Psoas muscle (tissue), 8 donors: ENCODE measurements at places on chromosomes 6 and 20.
A peak's percentile ranks its signal among the peaks of the same experiment; 100 is the strongest.

DNA sequence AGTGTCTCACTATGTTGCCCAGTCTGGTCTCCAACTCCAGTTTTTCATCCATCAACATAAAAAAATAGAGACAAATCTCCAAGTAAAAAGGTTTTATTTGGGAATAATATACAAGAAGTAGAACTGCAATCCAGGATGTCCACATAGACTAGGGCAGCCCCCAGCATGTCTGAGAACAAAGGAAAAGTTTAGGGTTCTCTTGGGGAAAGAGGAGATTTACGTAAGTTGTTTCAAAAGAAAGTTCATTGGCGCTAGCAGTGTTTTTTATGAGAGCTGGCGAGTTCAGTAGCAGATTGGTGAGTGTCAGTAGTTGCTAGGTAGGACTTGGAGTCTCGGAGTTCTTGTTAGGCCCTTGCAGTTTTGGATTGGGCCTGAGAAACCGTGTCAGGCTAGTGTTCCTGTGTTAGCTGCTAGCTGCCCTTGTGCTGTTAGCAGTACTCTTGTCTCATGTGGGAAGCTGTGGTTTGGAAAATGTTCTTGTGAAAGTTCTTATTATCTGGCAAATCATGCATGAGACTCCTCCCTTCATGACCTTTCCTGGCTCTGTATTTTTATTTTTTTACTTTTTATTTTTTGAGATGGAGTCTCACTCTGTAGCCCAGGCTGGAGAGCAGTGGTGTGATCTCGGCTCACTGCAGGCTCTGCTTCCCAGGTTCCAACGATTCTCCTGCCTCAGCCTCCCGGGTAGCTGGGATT lies 24.7 kb downstream of the TTLL9 start:
- H3K4me1 ChIP-seq: no peaks in the 10 kb centered on the region
- DNase-seq: peak; percentile 56
- peaks cover 3% of the 10 kb centered on the region for H3K27me3 ChIP-seq
- no peaks in the 10 kb centered on the region for H3K36me3 ChIP-seq

DNA sequence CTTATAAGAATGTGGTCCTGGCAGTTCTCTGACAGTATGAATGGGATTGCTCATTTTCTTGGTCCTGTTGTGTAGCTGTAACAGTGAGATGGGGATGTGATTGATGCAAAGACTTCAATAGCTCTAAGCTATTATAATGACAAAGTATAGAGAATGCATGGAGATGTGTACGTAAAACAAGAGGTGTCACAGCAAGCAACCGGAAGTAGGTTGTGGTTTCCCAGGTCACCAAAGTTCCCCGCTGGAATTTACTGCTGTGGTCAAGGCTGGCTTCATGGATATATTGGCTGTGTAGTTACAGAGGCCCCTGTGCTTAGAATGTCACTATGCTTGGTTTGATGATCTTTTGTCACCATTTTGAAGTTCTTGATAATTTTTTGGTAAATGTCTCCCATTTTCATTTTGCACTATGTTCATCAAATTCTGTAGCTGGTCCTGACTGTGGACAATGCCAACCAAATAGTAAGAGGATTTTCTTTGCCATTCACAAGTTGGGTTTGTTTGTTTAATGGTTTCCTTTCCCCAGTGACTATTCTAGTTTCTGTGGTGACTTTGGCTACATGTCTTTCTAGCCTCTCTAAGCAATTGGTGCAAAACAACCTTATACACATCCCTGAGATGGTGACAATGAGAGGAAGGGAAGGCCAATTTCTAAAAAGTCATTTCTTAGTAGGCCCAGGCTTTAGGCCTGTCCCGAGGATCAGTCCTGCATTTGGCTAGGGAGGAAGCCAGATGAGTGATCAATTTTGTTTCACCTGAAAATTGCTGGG lies 10.5 kb downstream of the DNAH8 start:
- H3K27me3 ChIP-seq: no peaks in the 10 kb centered on the region
- H3K27ac ChIP-seq: no peak overlapping the region
- no peaks in the 10 kb centered on the region for H3K4me1 ChIP-seq
- H3K4me3 ChIP-seq: no peak overlapping the region

- H3K27me3 ChIP-seq: no peaks in the 10 kb centered on the region
- H3K4me3 ChIP-seq: no peak overlapping the region
- H3K27ac ChIP-seq: no peak overlapping the region
- H3K36me3 ChIP-seq: no peaks in the 10 kb centered on the region
- H3K4me1 ChIP-seq: no peaks in the 10 kb centered on the region
Observed at GRCh38 chr20:59326188-59326587, 25.8 kb downstream of the EDN3 start.

DNA sequence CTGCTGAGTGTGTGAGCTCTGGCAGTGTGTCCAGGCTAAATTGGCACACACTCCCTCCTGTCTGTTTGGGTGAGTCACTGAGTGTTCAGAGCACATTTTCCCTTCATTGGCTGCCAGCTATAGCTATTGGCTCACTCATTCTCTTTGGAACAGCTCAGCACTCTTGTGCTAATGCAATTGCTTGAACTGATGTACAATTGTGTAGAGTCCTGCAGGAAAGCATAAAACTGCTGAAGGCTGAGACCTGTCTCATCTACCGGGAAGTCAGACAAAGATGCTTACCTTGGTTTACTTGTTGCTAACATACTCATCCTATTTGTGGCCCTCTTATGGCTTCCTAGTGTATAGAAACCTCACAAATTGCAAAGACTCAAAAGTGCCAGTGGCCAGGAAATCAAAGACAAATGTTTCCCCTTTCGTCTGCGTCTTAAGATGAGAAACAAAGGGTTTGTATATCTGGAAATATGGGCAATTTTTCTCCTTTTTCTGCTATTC lies 351.0 kb downstream of the BCKDHB start:
- no peaks in the 10 kb centered on the region for H3K36me3 ChIP-seq
- H3K27ac ChIP-seq: no peak overlapping the region
- no peaks in the 10 kb centered on the region for H3K27me3 ChIP-seq
- H3K4me1 ChIP-seq: no peaks in the 10 kb centered on the region

- H3K27me3 ChIP-seq: no peaks in the 10 kb centered on the region
- H3K4me1 ChIP-seq: peaks cover 4% of the 10 kb centered on the region
Observed at GRCh38 chr6:87504441-87504840, 31.7 kb downstream of the SLC35A1 start.

DNA sequence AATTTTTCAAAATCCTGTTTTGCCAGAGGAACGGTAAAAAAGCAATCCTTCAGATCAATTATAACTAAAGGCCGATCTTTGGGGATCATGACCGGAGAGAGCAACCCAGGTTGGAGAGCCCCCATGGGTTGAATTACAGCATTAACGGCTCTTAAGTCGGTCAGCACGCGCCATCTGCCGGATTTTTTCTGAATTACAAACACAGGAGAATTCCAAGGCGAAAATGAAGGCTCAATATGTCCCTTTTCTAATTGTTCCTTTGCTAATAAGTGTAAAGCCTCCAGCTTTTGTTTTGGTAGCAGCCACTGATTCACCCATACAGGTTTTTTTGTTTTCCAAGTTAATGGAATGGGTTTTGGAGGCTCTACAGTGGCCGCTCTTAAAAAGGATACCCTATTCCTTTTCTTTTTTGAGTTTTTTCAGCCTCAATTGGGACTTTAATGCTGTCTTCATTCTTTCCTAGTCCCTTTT lies 16.9 kb upstream of the PTCRA start:
- DNase-seq: no peak
- H3K4me1 ChIP-seq: no peaks in the 10 kb centered on the region
- H3K27me3 ChIP-seq: no peaks in the 10 kb centered on the region
- peak overlapping the region; percentile 13 for H3K4me3 ChIP-seq
- no peak overlapping the region for H3K27ac ChIP-seq
- no peaks in the 10 kb centered on the region for H3K36me3 ChIP-seq

GRCh38 chr6:30061858-30062458 lies 893 bp downstream of the POLR1H start:
- no peaks in the 10 kb centered on the region for H3K27me3 ChIP-seq
- peaks cover 40% of the 10 kb centered on the region for H3K4me1 ChIP-seq
- peak overlapping the region; percentile 94 for H3K4me3 ChIP-seq
- H3K27ac ChIP-seq: peak overlapping the region; percentile 87
- peaks cover 6% of the 10 kb centered on the region for H3K36me3 ChIP-seq

GRCh38 chr20:56798634-56799033 lies 169.5 kb downstream of the TFAP2C start:
- H3K27me3 ChIP-seq: no peaks in the 10 kb centered on the region
- no peak overlapping the region for H3K4me3 ChIP-seq
- H3K36me3 ChIP-seq: no peaks in the 10 kb centered on the region

GRCh38 chr6:20261685-20262084 lies 49.4 kb upstream of the MBOAT1 start:
- no peak overlapping the region for H3K4me3 ChIP-seq
- no peaks in the 10 kb centered on the region for H3K4me1 ChIP-seq
- no peaks in the 10 kb centered on the region for H3K27me3 ChIP-seq
- no peaks in the 10 kb centered on the region for H3K36me3 ChIP-seq

- peaks cover 88% of the 10 kb centered on the region for H3K27me3 ChIP-seq
- DNase-seq: no peak
- H3K4me3 ChIP-seq: peak overlapping the region; percentile 62
- H3K36me3 ChIP-seq: no peaks in the 10 kb centered on the region
Observed at GRCh38 chr20:21505810-21506530, 7.9 kb downstream of the NKX2-2 start.

DNA sequence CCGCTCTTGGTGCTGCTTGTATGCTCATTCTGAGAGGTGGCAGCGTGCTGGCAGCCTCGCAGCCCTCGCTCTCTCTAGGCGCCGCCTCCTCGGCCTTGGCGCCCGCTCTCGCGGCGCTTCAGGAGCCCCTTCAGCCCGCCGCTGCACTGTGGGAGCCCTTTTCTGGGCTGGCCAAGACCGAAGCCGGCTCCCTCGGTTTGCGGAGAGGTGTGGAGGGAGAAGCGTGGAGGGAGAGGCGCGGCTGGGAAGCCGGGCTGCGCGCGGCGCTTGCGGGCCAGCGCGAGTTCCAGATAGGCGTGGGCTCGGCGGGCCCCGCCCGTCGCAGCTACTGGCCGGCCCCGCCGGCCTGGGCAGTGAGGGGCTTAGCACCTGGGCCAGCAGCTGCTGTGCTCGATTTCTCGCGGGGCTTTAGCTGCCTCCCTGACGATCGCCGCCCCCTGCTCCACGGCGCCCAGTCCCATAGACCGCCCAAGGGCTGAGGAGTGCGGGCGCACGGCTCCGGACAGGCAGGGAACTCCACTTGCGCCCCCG lies 19.5 kb upstream of the FAM8A1 start:
- H3K27me3 ChIP-seq: no peaks in the 10 kb centered on the region
- peaks cover 10% of the 10 kb centered on the region for H3K4me1 ChIP-seq
- H3K36me3 ChIP-seq: no peaks in the 10 kb centered on the region

GRCh38 chr20:12849225-12849910 lies 159.4 kb upstream of the SPTLC3 start:
- H3K4me3 ChIP-seq: no peak overlapping the region
- H3K4me1 ChIP-seq: no peaks in the 10 kb centered on the region
- H3K27me3 ChIP-seq: no peaks in the 10 kb centered on the region
- no peaks in the 10 kb centered on the region for H3K36me3 ChIP-seq

- no peaks in the 10 kb centered on the region for H3K27me3 ChIP-seq
- H3K4me3 ChIP-seq: no peak overlapping the region
- H3K4me1 ChIP-seq: no peaks in the 10 kb centered on the region
- no peak overlapping the region for H3K27ac ChIP-seq
Observed at GRCh38 chr6:67450641-67451040, 1184.4 kb upstream of the ADGRB3 start.

DNA sequence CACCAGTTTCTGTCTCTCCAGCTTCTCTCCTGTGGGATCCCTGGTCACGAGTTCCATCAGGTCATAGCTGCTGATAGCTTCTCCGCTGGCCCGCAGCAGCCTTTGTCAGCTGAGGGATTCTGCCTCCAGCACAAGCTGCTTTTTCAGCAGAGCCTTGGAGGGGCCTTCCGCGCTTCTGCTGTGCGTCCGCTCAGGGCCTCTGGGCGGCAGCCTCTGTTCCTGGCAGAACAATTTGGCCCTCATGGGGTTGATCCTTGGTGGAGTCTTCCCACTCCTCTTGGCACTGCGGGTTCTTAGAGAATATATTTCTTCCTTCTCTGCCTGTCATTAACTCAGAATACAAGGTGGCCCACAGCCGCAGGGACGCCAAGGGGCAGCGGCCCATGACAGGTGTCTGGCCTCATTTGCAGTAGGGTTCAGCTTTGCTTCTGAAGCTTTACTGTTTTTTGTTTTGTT lies 158.8 kb downstream of the DTNBP1 start:
- peaks cover 48% of the 10 kb centered on the region for H3K4me1 ChIP-seq
- H3K27me3 ChIP-seq: no peaks in the 10 kb centered on the region
- peak overlapping the region; percentile 50 for H3K4me3 ChIP-seq
- peak overlapping the region; percentile 78 for H3K27ac ChIP-seq

DNA sequence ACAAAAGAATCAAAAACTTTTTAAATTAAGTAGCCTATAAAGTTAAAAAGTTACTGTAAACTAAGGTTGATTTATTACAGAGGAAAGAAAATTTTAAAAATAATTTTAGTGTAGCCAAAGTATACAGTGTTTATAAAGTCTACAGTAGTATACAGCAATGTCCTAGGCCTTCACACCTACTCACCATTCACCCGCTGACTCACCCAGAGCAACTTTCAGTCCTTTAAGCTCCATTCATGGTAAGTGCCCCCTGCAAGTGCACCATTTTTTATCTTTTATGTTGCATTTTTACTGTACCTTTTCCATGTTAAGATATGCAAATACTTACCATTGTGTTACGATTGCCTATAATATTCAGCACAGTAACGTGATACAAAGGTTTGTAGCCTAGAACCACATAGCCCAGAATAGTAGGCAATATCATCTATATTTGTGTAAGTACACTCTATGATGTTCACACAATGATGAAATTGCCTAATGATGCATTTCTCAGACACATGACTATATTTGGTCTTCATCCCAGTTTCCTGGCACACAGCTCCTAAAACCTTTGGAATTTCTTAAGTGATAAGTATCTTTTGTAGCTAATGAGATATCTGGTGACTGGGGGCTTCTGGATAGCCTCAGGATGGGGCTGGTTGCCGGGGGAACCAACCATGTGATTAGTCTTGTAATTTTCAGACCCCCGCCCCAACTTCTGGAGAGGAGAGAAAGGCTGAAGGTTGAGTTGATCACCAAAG lies 111.0 kb downstream of the MRPL14 start:
- no peaks in the 10 kb centered on the region for H3K36me3 ChIP-seq
- no peak for DNase-seq
- H3K27me3 ChIP-seq: no peaks in the 10 kb centered on the region
- no peak overlapping the region for H3K4me3 ChIP-seq
- H3K4me1 ChIP-seq: peaks cover 6% of the 10 kb centered on the region

GRCh38 chr20:6605055-6605935 lies 162.2 kb upstream of the BMP2 start:
- DNase-seq: no peak
- no peaks in the 10 kb centered on the region for H3K4me1 ChIP-seq
- H3K4me3 ChIP-seq: no peak overlapping the region
- H3K27ac ChIP-seq: no peak overlapping the region
- H3K27me3 ChIP-seq: no peaks in the 10 kb centered on the region

- peak overlapping the region; percentile 87 for H3K4me3 ChIP-seq
- no peaks in the 10 kb centered on the region for H3K27me3 ChIP-seq
- H3K27ac ChIP-seq: peak overlapping the region; percentile 90
- H3K4me1 ChIP-seq: peaks cover 37% of the 10 kb centered on the region
- no peak for DNase-seq
- no peaks in the 10 kb centered on the region for H3K36me3 ChIP-seq
Observed at GRCh38 chr6:42565823-42566613, 2.2 kb downstream of the UBR2 start.

DNA sequence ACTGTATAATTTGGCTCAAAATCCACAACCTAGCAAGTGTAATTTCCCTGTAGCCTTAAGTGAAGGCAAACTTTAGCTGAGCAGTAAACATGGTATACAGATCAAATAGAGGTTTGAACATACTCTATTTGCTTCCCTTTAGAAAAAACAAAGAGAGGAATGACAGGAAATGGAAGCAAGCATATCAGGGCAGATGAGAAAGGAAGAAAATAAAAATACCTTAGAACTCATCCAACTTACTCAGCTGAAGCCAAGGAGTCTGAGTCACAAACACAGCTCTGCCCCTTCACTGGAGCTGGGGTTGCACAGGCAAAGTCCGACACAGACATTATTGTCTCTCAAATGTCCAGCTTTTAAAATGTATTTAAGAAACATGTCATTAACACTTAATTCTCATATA lies 379.9 kb upstream of the IRAK1BP1 start:
- H3K36me3 ChIP-seq: no peaks in the 10 kb centered on the region
- DNase-seq: no peak
- H3K27me3 ChIP-seq: no peaks in the 10 kb centered on the region
- H3K27ac ChIP-seq: no peak overlapping the region
- no peaks in the 10 kb centered on the region for H3K4me1 ChIP-seq
- H3K4me3 ChIP-seq: no peak overlapping the region
